Activated CD4-positive, alpha-beta T cell treated with anti-CD3 and anti-CD28 coated beads for 1 hour (primary cell): ENCODE measurements at places on chromosomes 5 and 9.

- no peak for DNase-seq
Observed at GRCh38 chr9:36424289-36425055, 24.4 kb upstream of the RNF38 start.

DNA sequence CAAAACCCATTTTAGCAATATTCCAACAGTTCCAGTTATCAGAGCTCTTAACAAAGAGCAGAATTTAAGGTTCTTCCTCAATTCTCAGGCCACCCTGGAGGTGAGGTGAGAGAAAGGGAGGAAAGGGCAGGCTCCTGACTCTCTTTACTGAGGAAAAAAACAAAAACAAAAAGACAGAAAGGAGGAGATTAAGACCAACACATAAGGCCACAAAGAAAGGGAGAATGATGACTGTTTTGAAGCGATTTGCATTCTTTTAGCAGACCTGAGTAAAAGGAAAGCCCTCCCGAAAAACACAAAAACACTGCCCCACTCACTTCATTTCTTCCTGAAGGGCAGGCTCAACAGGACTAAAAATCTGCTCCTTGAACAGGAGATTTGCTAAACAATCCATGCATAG is 300.5 kb downstream of the ARL15 start:
- no peak for DNase-seq

DNA sequence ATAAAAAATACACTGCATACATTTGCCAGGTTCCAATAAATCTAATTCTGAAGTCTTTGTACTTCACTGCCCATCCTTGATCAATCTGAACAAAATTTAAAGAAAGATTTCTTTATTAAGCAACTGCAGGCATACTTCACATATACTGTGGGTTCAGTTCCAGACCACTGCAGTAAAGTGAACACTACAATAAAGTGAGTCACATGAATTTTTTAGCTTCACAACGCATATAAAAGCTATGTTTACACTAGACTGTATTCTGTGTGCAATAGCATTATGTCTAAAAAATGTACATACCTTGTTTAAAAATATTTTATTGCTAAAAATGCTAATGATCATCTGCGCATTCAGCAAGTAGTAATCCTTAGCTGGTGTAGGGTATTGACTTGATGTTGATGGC is 52.1 kb downstream of the SSBP2 start:
- DNase-seq = no peak

GRCh38 chr5:109922381-109922995 is 232.8 kb downstream of the MAN2A1 start:
- no peak for DNase-seq

DNA sequence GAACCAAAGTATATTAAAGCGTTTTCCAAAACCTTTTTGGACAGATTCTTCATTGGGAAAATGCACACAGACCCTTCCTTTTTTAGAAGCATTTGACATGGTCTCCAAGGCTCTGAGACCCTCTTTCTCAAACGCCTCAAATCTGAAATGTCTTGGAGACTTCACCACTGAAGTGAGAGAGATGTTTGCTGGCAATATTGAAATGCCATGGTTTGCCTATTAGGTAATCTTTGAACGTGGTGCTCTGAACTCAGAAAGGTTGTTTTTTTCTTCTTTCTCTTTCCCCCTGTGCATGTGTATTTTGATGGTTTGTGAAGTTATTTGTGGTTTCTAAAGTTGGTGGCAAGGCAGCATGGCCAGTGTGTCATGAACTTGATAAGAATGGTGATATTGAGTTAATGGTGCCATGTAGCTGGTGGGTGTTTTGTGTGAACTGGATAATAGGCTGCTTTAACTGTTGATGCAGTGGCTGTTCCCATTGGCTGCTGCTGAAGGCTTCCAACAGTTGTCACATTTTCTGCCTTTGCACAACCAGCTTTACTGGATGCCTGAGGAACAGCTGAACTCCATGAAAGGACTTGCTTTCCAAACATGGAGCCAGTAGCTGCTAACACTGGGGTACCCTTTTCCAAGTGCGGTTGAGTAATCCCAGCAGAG is 1.7 kb downstream of the PALM2AKAP2 start:
- DNase-seq = no peak

DNA sequence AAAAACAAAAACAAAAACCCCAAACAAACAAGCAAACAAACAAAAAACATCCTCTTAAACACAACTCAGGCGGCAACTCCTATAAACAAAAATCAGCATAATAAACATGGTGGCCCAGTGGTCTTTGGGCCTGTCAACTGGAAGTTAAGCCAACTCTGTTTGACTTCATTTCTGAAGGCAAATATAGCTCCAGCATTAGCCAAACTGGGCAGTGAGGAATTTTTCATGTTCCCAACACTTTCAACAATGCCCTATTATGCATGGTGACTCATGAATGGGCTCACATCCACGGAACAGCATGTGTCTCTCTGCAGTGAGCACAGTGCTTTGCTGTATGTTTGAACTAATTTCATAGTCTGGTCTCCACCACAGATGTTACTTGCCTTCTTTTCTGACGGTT is 143.9 kb upstream of the STC2 start:
- no peak for DNase-seq

- DNase-seq = peak; percentile 57
Observed at GRCh38 chr5:132238169-132238744, 10.6 kb upstream of the P4HA2 start.

DNA sequence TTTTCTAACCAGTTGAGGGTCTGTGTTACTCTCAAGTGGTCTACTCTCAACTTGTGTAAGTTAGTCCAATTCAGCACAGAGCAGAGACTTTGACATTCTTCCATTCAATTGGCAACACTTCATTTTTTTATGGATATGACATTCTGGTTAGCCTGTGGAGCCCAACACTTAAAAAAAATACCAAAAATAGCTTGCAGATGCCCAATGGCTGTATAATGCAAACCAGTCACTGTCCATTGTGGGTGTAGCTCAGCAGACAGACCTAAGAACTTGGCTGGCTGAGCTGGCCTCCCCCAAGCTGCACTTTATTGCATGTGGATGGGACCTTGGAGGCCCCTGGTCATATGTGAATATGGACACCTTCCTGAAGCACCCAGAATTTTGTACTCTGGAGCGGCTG is 103.2 kb downstream of the DPYSL3 start:
- DNase-seq = no peak

DNA sequence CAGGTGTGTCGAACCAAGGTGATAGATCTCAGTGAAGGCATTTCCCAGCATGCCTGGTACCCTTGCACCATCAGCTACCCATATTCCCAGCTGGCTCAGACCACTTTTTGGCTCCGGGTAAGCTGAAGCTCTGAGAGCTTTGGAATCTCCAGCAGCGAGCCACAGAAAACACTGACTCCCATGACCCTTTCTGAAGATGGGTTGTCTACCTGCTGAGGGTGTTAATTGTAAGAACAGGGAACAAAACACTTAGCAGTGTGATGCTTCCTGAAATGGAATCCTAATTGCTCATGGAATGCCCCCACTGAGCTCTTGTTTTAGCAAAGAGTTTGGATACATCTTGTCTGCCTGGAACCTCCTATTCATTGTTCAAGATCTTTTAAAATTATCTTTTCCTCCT is 177.7 kb downstream of the PAPPA start:
- no peak for DNase-seq

DNA sequence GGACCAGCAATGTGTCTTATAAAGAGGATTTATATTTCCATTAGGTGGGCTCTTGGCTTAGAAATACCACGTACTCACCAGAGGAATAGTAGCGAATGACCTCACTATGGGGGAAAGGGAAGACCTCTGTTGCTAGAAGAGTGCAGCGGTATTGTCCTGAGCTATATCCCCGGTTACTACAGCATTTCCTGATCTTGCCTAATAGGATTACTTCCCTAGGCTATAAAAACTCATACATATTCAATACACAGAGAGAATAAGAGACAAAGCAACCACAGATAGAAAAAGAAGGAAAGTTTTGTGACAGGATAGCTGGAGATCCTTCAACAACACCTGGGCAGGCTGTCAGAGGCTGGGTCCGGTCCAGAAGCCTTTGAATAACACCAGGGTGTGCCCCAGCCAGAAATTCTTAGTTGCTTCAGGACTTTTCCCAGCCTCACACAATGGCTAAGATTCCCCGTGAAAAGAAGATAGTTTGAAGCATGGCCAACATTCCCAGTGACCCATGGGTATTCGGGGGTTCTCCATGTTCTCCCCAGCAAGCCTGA is 85.4 kb downstream of the TRIM36 start:
- DNase-seq = no peak

GRCh38 chr9:6931913-6932312 is 174.1 kb downstream of the KDM4C start:
- DNase-seq = no peak

DNA sequence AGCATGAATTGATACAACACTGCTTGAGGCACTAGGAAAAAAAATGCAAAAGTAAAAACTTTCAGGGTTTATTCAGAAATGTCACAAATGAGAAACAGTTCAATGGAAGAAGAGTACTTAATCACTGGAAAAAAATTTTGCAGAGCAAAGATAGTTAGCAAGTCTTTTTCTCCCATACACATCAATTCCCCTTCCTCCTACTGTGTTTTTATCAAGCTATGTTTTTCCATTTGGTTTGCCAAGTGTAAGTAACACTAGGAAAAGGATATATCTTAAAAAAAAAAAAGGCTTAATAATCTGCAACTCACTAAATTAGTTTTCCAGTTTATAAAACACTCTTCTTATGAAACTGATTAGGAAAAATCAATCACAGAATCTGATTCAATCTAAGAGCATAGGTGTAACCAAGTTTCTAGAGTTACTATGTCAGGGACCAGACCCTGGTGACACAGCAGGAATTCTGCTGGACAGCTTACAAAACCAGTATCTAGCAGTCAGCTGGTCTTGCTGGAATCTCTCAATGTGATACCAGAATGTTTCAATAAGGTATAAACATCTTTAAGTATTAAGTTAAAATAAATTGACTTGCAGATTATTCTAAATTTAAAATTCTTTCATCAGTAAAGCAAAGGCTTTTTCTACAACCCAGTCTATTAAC is 34.7 kb downstream of the RNF145 start:
- DNase-seq = no peak

GRCh38 chr5:31626604-31627234 is 12.2 kb upstream of the PDZD2 start:
- no peak for DNase-seq

GRCh38 chr9:5389109-5389732 is 48.5 kb downstream of the PLGRKT start:
- DNase-seq = no peak

GRCh38 chr5:128842241-128842640 is 123.0 kb upstream of the SLC27A6 start:
- no peak for DNase-seq

GRCh38 chr5:18203296-18203695 is 569.0 kb downstream of the TAF11L14 start:
- DNase-seq = no peak

GRCh38 chr5:18465833-18466681 is 831.8 kb downstream of the TAF11L14 start:
- no peak for DNase-seq

DNA sequence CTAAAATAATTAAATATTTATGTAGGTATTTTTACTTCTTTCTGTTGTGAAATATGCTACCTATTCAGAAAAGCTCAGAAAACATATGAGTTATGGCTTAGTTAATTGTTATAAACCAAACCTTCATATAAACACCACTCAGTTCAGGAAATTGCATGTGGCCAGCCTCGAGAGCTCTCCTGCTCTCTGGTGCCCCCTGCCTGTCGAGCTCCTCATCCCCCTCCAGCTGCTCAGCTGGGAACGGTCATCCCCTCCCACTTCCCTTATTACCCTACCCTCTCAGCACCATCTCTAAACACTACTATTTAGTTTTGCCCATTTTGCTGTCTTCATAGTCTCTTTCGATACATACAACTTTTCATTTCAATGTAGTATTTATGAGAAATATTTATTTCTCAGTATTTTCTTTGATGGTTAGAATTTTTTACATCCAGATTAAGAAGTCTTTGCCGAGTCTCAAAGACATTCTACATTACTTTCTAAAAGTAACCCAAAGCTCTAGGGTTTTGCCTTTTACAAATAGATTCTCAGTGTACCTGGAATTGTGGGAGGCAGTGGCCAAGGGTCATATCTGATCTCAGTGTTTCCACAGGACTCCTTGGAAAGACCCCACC is 51.2 kb upstream of the SEMA4D start:
- peak; percentile 76 for DNase-seq

GRCh38 chr5:170597109-170597751 is 93.4 kb downstream of the KCNIP1 start:
- DNase-seq = no peak

- no peak for DNase-seq
Observed at GRCh38 chr5:90921418-90921973, 362.9 kb downstream of the ADGRV1 start.

- DNase-seq = no peak
Observed at GRCh38 chr5:177162379-177162778, 28.8 kb downstream of the NSD1 start.

GRCh38 chr5:126389179-126389578 is 34.0 kb upstream of the GRAMD2B start:
- DNase-seq = no peak

- no peak for DNase-seq
Observed at GRCh38 chr9:107737987-107738743, 248.6 kb upstream of the KLF4 start.

GRCh38 chr5:177496727-177497291 is 595 bp downstream of the PDLIM7 start:
- no peak for DNase-seq

DNA sequence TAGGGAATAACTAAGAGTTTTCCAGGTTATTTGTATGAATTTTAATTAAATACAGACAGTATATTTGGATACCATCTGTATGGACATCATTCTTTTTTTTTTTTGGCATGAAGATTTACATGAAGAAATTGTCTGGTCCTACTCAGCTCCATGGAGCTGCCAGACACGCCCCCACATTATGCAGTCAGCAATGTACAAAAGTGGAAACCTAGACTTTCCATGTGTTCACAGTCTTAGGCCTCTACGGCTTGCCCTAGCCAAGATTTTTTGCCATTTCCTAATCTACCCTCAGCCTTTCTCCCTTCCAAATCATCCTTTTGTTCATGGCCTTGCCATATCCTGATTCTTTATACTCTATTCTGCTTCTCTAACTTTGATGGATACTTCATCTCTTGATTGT is 207.1 kb downstream of the SGCD start:
- DNase-seq = no peak

- no peak for DNase-seq
Observed at GRCh38 chr9:99181621-99182020, 40.1 kb downstream of the ALG2 start.

GRCh38 chr5:80343067-80343466 is 23.3 kb downstream of the SPZ1 start:
- DNase-seq = no peak

- DNase-seq = no peak
Observed at GRCh38 chr9:129704807-129705206, 39.4 kb downstream of the PRRX2 start.
